ENCODE measurements at places on chromosomes 2 and 18. TPM values are rescaled to one million over a fixed set of nuclear protein-coding genes. Genes with fewer than 3 reads are reported as not detected.

DNA sequence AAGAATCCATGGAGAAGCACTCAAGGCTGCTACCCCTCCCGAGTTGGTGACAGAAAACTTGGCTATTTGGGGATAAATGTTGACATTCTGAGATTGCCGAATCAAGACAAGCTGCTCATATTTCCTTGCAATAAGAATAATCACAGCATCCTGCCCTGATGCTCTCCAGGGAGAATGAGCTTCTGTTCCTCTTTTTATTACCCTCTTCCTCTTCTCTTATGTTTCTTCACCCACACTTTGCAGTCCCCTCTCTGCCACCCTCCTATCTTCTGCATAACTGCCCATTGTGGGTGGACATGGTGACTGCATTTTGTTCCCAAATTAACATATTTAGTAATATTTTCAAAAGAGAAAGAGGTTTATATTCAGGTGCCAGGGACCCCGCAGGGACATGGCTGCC lies 11.9 kb upstream of the MSGN1 start:
- no peak for DNase-seq

Gene ADRA2B
- 1.9 TPM for total RNA-seq

DNA sequence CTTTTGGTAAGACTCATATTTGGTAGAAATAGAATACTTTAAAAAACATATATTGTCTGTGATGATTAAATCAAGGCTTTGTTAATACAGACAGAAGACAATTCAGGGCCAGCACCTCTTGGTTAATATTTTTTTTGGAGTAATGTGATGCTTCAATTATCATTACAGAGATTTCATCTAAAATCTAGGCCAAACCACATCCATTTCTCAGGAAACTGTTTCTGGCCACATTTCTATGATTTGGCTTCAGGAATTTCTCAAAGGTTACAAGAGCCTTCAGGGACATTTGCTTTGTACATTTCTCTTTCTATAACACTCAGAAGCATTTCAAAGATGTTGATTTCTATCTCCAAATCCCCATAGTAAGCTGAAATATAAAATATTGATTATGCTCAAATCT lies 614.9 kb downstream of the LRP1B start:
- no peak for DNase-seq

Gene LCT
- not detected for total RNA-seq

DNA sequence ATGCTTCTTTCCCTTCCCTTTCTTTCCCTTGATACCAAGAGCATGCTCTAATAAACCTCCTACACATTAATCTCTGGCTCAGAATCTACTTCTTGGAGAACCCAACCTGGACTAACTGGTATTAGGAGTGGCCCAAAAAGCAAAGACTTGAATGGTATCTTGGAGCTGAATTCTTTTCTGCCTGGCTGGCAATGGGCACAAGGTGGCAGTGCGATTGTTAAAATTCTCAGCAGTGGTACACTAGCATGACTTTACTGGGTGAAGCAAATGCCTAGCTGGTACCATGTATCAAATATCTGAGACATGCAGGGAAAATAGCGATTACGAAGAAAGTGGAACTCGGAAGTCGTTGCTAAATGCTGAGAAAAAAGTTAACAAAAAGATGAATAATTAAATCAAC lies 376.1 kb downstream of the XIRP2 start:
- DNase-seq: peak; percentile 12

Gene HNMT
- 12.1 TPM for total RNA-seq

Gene RFTN2
- 3.4 TPM for total RNA-seq

Gene TBC1D8
- total RNA-seq: 29.8 TPM

DNA sequence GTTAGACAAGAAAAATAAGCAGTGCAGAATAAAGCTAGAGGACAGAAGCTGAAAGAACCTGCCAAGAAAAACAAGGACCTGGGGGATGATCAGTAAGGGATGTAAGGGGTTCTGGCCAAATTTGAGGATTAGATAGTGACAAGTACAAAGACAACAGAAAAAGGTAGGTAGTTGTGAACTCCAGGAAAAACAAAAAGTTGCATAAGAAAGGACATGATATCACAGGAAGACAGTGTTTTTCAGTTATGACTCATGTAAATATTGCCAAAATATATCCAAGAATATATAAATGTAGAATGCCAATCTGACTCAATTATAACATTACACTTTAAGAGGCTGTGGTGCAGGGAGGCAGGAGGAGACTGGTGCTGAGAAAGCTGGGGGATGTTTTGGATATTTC lies 209.8 kb upstream of the SH3BP4 start:
- DNase-seq: no peak

GRCh38 chr2:39603436-39603835 lies 62.3 kb upstream of the TMEM178A start:
- DNase-seq: no peak

DNA sequence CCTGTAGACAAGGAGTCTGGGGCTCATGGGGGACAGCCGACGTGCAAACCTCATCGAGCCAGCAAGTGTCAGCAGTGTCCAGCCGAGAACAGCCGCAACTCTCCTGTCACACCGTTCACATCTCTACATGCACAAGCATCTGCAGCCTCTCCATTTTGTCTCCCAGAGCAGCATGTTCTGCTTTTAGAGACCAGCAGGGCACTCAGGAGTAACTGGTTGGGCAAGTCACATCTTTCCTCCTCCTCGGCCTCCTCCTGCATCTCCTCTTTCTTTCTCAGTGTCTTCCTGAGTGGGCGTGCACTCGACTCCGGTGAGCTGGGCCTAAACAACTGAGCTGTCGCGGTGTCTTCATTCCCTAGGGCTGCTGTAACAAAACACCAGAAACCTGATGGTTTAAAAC lies 249.9 kb downstream of the SH3BP4 start:
- DNase-seq: no peak

- DNase-seq: no peak
Measured at GRCh38 chr2:134258684-134259388, 5.0 kb downstream of the MGAT5 start.

Gene ZC3H6
- total RNA-seq: 16.0 TPM

- DNase-seq: no peak
Measured at GRCh38 chr18:22109535-22109934, 59.9 kb upstream of the GATA6 start.

Gene YPEL5
- 30.1 TPM for total RNA-seq

GRCh38 chr2:226643030-226643945 lies 156.3 kb downstream of the IRS1 start:
- no peak for DNase-seq

- DNase-seq: no peak
Measured at GRCh38 chr2:3523551-3524041, 4.3 kb upstream of the ADI1 start.

DNA sequence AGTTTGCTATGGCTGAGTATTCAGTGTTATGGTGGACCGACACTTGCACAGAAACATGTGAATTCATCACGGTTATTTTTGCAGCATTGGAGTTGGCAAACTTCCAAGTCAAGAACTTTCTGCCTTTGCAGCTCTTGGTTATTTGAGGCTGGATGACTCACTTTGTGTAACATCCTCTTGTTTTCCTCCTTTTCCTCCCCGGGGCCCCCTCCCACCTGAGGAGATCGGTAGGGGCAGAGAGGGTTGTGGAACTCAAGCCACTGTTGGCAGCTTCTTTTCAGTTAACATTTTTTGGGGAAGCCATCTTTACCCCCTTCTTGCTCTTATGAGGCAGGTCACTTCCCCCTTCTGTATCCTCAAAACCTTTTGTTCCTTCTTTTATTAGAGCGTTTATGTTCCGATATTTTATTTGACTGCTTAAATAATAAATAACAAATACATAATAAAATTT lies 48.6 kb downstream of the DDX1 start:
- DNase-seq: no peak

All from H7 (cell line).